ENCODE measurements at places on chromosomes 16 and 17.
A peak's percentile ranks its signal among the peaks of the same experiment; 100 is the strongest.

DNA sequence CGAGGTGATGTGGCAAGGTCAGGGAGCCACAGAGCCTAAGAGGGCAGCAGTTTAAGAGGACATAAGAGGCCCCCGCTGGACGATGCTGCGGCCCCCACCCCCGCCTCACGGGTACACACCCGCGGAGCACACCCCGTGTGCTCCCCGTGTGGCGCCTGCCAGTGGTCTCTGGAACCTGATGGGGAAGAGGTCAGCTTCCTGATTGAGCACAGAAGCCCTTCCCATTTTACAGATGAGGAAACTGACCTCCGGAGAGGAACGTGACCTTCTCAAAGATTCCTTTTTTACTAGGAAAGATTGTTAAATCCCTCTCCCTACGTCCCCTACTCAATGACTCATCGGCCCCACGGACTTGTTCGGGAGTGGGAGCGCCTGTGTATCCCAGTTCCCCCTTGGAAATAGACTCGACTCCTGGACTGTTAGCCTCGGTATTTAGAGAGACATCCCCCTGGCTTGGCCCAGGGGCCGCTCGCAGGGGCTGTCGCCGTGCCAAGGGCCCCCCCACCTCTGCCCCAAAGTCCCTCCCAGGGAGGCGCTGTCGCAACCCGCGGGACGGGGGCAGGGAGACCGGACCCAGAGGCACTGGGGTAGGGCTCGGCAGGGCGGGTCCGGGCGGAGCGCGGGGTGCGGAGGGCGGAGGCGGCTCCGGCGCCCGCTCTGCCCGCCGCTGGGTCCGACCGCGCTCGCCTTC lies at the start of gene ABCC3:
Gene ABCC3, plus strand, starts transcription at position 658 of the 691 bp plus-strand sequence. CDS start 56 bp downstream, outside the sequence.
- no peak for DNase-seq

GRCh38 chr17:80317706-80317980 lies 57.0 kb downstream of the RNF213 start:
- no peak for DNase-seq

GRCh38 chr16:57071831-57072582 lies 20.4 kb upstream of the CPNE2 start:
- DNase-seq: no peak

DNA sequence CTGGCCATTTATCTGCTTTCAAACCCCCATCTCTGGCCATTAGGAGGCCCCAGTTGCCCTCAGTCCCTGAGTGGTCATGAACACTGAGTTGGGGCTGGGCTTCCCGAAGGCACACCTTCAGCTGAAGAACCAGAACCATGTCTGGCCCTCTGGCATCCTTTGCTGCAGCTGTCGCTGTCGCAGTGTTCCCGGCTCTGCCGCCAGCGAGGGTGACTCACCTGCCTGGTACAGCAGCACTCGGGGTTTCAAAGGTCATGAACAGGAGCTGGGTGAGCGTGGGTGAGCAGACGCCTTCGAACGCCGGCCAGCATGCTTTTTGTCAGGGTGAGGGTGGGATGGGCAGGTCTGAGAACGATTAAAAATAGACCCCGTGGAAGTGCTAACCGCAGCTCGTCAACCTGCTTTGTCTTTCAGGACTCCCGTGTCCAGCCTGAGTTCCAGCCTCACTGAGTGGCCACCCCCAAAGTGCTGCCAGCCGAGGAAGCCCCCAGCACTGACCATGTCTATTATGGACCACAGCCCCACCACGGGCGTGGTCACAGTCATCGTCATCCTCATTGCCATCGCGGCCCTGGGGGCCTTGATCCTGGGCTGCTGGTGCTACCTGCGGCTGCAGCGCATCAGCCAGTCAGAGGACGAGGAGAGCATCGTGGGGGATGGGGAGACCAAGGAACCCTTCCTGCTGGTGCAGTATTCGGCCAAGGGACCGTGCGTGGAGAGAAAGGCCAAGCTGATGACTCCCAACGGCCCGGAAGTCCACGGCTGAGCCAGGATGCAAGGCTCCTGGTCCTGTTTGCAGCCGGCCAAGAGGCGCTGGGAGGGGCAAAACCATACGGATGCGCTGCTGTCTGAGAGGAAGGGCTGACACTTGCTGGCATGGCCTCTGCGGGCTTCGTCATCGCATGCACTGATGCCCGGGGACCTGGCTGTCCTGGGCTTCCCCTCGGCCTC lies 7.6 kb downstream of the SNN start:
- no peak for DNase-seq

GRCh38 chr16:30375864-30376263 lies 1.3 kb downstream of the MYL11 start:
- DNase-seq: no peak

- no peak for DNase-seq
These were observed 15.9 kb downstream of the CDK5R1 start for GRCh38 chr17:32502710-32503109.

DNA sequence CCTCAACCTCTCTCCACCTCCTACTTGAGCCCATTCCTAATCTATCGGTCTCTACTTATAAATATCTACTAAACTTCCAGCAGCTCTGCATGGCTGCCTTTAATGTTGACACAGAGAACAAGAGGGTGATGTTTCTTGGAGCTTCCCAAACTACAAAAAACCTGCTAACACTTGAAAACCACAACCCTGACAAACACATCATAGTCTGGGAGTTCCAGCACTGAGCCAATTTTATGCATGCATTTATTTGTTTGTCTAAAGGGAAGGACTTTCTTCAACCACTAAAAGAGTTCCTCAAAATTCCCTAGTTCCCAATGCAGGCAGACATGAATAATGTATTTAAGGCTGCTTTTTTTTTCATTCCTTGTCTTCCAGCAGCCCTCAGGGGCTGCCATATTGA lies 331.8 kb upstream of the XYLT1 start:
- DNase-seq: no peak

GRCh38 chr16:70440009-70440692 lies 1.3 kb upstream of the ST3GAL2 start:
- DNase-seq: no peak

DNA sequence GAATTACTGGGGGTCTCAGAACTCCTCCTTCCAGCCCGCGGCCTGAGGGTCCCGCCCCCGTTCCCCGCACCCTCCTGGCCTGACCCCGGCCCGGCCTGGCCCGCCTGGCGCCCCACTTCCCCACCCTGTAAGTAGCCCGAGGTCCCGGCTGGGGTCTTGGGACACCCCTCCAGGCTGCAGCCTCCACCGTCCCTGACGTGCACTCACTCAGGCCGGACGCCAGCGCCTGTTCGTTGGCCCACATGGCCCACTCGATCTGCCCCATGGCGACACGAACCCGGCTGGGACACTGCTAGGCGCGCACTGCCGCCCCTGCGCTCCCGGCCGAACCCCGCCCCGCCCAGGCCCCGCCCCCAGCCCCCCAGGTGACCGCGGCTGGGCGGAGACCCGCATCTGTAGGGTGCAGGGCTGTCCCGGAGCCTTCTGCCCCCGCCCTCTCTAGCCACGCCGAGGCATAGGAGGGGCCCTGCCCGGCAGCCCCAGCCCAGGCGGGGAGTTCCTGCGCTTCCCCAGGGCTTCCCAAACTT lies at the start of gene CYBA:
Gene CYBA, minus strand, starts transcription at position 305 of the 527 bp plus-strand sequence. Its CDS starts 40 bp downstream, at position 265.
- peak; percentile 67 for DNase-seq

DNA sequence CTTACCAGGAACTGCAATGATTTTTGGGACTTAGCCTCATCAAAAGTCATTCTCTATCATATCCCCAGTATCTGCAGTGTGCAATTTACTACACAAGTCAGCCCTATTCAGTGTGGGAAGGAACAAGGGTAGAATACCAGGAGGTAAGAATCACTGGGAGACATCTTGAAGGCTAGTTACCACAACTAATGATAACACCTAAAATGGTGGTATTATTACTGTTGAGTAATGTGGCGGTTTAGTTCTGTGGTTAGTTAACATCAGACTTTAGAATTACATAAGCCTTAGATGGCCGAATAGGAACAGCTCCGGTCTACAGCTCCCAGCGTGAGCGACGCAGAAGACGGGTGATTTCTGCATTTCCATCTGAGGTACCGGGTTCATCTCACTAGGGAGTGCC lies 567.9 kb upstream of the CDH11 start:
- DNase-seq: no peak

DNA sequence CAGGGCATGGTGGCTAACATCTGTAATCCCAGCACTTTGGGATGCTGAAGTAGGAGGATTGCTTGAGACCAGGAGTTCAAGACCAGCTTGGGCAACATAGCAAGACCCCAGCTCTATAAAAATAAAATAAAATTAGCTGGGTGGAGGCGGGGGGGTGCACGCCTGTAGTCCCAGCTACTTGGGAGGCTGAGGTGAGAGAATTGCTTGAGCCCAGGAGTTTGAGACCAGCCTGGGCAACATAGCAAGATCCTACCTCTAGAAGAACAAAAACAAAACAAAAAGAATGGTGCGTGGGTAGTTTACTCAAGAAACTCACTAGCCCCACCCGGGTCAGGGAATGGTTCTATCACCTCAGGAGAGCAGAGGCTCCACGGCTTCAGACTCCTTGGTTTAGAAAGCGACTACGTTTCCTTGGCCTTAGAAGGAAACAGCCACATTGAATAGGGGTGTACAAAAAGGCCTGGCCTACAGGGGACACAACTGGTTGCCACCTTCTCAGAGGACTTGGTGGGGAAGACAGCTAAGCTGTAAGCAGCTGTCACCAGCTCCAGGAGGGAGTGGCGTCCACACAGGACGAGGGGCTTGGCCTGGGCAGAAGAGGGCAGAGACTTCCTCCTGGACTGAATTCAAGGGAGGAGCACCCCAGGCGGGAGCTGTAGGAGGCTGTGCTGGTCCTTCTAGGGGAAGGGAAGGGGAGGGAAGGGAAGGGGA lies 716 bp downstream of the TK1 start:
- no peak for DNase-seq

GRCh38 chr17:65901394-65901793 lies 290.5 kb downstream of the CEP112 start:
- no peak for DNase-seq

DNA sequence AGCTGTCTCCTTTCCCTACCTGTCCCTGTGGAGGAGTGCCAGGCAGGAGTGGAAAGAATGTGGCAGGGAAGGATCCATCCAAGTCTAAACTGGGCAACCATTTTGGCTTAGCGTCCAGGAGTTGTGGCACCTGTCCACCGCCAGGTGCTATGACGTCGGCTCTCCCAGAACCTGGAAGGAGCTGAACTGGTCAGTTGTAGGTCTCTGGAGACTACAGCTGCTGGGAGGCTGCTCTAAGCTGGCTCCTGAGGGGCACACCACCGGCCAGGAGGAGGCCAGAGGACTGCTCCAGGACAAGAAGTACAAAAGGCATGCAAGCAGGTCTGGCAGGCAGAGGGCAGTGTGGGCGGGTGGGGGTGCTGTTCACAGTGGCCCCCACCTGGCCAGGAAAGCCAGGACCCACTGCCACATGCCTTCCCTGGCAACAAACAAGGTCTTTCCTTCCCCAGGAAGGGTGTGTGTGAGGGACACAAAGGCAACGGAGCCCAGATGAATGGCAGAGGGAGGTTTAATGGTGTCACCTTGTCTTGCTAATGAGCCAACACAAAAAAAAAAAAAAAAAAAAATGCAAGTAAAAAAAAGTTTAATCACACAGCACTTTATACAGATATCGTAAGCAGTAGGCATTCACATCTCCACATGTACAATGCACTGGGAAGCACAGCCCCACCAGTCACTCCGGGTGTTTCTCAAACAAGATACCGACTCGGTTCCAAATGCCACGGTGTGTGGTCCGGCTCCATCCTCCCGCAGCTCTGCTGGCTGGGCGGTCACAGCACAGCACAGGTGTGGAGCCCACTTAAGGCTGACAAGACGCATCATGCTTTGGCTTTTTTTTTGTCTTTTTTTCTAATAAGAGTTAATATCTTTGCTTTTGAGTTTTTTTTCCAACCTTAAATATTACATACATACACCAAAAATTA lies 4.8 kb downstream of the SPHK1 start:
- no peak for DNase-seq

DNA sequence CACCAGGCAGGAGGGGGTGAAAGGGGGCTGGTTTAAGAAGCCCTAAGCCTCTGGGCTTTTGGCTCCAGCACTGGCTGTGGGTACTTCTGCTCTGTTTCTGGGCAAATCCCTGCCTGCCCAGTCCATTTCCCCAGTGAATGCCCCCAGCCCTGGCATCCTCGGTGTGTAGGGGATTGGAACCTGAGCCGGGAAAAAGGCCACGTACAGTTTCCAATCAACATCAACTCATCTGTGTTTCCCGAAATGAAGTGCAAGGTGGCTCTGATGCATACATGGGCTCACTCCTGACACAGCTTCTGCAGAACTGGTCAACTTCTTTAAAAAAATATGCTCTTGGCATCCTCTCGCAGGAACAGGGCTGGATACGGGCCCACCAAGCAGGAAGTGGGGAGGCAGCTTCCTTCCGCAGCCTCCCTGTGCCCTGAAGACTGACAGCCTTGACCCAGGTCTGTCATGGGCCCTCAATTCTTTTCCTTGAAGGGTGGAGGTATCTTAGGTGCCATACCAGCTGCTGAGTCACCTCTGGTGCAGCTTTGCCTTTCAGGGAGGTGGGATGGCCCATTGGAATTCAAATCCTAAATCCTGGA lies 73.3 kb downstream of the N4BP1 start:
- DNase-seq: no peak

GRCh38 chr16:84086341-84086740 lies 30.4 kb downstream of the MBTPS1 start:
- DNase-seq: no peak

Measured in stimulated activated CD8-positive, alpha-beta memory T cell treated with anti-CD3 and anti-CD28 coated beads, Interleukin-2, amount 100 ng/mL, for 1 hour (primary cell).